GM12878 (cell line): ENCODE measurements at places on chromosomes 3 and 15. TPM values are rescaled to one million over a fixed set of nuclear protein-coding genes. Genes with fewer than 3 reads are reported as not detected.
A peak's percentile ranks its signal among the peaks of the same experiment; 100 is the strongest.

The CXCR6 gene
- polyA plus RNA-seq, result 0.20 and 0.29 TPM in 2 replicates

The GUCA1C gene
- polyA plus RNA-seq, result not detected in 2 replicates

The ZPLD1 gene
- not detected in 2 replicates for polyA plus RNA-seq

The WDR49 gene
- not detected in 2 replicates for polyA plus RNA-seq

The ST8SIA2 gene
- polyA plus RNA-seq, result not detected in 2 replicates

The CAMK2N2 gene
- 0.11 TPM in 1 of 2 replicates, not detected in the other for polyA plus RNA-seq

The DLL4 gene
- polyA plus RNA-seq, result 0.09 TPM in 1 of 2 replicates, not detected in the other

DNA sequence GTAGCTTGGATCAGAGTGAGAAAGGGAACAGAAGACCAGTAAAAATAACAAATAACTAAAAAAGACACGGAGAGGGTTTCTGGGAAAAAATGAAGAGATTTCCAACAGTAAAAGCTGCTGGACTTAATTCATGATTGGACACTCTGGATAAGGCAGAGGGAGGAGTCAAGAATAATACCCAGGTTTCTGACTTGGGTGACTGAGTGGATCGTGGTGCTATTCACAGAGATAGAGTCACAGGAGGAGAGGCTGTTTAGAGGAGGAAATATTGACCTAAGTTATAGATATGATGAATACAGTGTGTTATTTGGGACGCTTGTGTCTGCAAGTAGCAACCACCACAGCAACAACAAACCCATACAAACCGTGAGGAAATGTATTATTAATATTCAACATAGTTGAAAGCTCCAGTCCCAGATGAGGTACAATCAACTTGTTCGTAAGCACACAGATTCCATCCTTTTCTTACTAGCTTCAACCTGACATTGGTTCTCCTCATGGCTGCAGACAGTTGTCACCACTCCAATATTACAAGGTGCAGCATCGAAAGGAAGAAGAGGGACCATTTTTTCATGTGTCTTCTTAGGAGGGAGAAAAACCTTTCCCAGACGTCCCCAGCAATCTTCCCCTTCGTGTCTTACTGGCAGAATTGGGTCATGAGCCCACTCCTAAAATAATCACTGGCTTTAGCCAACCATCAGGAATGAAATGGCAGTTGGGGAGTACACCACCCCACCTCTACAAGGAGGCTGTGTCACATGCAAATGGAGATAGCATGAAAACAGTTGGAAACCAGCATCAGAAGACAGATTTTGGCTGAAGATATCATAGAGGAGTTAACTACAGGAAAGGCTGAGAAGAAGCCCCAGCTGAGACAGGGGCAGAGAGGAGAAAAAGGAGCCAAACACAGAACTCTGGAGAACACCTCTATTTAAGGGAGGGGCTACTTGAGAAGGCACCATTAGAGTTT lies 387.8 kb downstream of the SHQ1 start:
- H3K27ac ChIP-seq, result no peak overlapping the region
- no peaks in the 10 kb centered on the region for H3K36me3 ChIP-seq
- H3K27me3 ChIP-seq, result no peaks in the 10 kb centered on the region
- H3K4me1 ChIP-seq, result no peaks in the 10 kb centered on the region
- H3K4me3 ChIP-seq, result no peak overlapping the region

GRCh38 chr3:72231439-72232196 lies 446.7 kb upstream of the PROK2 start:
- DNase-seq, result no peak
- H3K36me3 ChIP-seq, result no peaks in the 10 kb centered on the region
- no peak overlapping the region for H3K4me3 ChIP-seq
- H3K4me1 ChIP-seq, result no peaks in the 10 kb centered on the region

- H3K27me3 ChIP-seq, result no peaks in the 10 kb centered on the region
- H3K4me1 ChIP-seq, result no peaks in the 10 kb centered on the region
- H3K4me3 ChIP-seq, result no peak overlapping the region
- peaks cover 3% of the 10 kb centered on the region; the same call in 1 of the 2 replicates for H3K36me3 ChIP-seq
Observed at GRCh38 chr3:9826815-9827573, 16.8 kb downstream of the RPUSD3 start.

DNA sequence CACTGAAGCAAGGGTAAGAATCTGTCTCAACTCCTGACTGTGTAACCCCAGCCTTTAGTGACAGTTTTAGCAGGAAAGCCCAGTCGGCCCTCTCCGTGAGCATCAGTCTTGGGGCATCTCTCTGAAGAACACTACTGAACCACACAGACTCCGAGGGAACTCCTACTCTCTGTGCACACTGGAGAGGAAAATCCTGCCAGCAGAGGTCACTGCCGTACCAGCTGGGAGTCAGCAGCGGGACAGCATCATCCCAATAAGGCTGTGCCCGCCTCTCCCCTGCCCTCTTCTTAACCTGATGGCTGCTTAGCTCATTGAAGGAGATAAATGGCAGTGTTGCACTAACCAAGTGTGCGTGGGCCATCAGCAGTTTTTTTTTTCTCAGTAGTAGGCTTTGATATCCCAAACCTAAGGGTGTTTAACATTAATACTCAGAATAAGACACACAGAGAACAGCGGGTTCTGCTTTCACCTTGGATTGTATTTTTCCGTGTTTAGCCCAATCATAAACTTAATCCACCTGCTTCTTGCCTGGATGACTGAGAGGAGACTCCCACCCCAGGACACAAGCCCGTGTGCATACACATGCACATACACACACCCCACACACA lies 26.6 kb upstream of the RASA2 start:
- H3K27ac ChIP-seq, result no peak overlapping the region
- no peaks in the 10 kb centered on the region for H3K36me3 ChIP-seq
- H3K27me3 ChIP-seq, result no peaks in the 10 kb centered on the region
- DNase-seq, result no peak
- peaks cover 3% of the 10 kb centered on the region; the same call in 1 of the 2 replicates for H3K4me1 ChIP-seq

GRCh38 chr3:89571707-89572106 lies 464.3 kb downstream of the EPHA3 start:
- H3K27ac ChIP-seq, result no peak overlapping the region
- H3K4me3 ChIP-seq, result no peak overlapping the region
- H3K36me3 ChIP-seq, result no peaks in the 10 kb centered on the region
- no peaks in the 10 kb centered on the region for H3K27me3 ChIP-seq
- DNase-seq, result no peak

- no peak overlapping the region for H3K4me3 ChIP-seq
- H3K4me1 ChIP-seq, result no peaks in the 10 kb centered on the region
- no peaks in the 10 kb centered on the region for H3K36me3 ChIP-seq
- no peaks in the 10 kb centered on the region for H3K27me3 ChIP-seq
- no peak overlapping the region for H3K27ac ChIP-seq
Observed at GRCh38 chr3:139982404-139982803, 47.4 kb downstream of the CLSTN2 start.

- H3K36me3 ChIP-seq, result no peaks in the 10 kb centered on the region
- no peaks in the 10 kb centered on the region for H3K4me1 ChIP-seq
- H3K4me3 ChIP-seq, result no peak overlapping the region
Observed at GRCh38 chr15:89669941-89670340, 9.2 kb downstream of the PLIN1 start.

- no peaks in the 10 kb centered on the region for H3K36me3 ChIP-seq
- H3K27ac ChIP-seq, result no peak overlapping the region
- no peaks in the 10 kb centered on the region for H3K27me3 ChIP-seq
- no peak for DNase-seq
- H3K4me3 ChIP-seq, result no peak overlapping the region
- no peaks in the 10 kb centered on the region for H3K4me1 ChIP-seq
Observed at GRCh38 chr3:188327433-188327832, 173.5 kb downstream of the LPP start.

- H3K27me3 ChIP-seq, result no peaks in the 10 kb centered on the region
- no peaks in the 10 kb centered on the region for H3K4me1 ChIP-seq
Observed at GRCh38 chr3:128625409-128625945, 25.1 kb downstream of the RPN1 start.

DNA sequence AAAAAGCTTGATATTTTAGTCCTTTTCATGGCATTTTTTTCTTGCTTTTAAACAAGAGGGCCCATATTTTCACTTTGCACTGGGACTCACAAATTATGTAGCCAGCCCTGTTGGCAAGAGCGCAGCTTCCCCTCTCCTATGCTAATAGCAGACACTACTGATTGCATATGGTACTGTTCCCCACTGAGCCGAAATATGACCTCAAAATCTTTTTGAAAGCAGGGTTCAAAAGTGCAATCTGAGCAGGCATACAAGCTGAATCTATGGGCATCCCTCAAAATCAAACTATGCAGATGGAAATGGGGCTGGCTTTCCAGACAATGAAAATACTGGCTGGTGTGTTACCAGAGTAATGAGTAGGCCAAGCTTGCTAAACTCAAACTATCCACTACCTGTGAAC lies 225.2 kb upstream of the SETMAR start:
- no peak for DNase-seq
- no peaks in the 10 kb centered on the region for H3K36me3 ChIP-seq
- H3K4me1 ChIP-seq, result no peaks in the 10 kb centered on the region
- no peak overlapping the region for H3K27ac ChIP-seq
- H3K4me3 ChIP-seq, result no peak overlapping the region

DNA sequence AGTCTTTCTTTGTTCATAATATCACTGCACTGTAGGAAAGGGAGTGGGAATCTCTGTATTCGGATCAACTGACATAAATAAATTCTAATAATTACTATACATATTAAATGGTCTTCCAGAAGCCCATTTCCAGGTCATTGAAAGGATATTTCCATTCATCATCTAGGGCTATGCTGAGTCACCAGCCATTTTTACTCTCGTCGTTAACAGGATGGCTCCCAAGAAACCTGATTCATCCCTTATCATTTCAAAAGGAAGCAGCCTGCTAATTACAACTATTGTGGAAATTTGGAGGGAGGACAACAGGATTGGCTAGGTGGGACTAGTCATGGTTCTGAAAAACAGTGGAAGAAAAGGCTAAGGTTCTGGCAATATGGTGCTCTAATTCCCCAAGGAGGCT lies 13.6 kb downstream of the GMNC start:
- no peak for DNase-seq
- H3K27me3 ChIP-seq, result no peaks in the 10 kb centered on the region
- no peaks in the 10 kb centered on the region for H3K36me3 ChIP-seq
- H3K4me1 ChIP-seq, result no peaks in the 10 kb centered on the region

DNA sequence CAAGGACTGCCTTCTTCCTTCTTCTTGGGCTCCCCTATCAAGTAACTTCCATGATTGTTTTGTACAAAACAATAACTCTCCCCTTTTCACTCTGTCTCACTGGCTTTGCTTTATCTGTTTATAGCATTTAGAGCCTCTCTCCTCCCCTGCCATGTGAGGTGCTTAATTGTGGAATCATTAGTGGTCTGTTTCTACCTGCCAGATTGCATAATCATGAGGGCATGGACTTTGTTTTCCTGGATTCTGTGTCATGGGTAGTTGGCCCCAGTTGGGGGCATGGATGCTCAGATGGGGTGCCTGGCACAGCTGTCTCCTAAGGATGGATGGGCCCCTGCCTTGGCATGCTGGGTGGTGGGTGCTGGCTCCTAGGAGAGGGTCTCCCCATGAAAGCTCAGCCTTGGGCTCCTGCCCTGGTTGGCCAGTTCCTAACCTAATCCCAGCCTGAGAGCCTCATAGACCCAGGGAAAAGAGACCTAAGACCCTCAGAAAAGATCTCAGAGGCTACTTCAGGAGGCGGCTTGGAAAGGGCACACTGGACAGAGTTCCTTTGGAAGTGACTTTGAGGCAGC lies 8.0 kb upstream of the CTXND1 start:
- H3K4me1 ChIP-seq, result no peaks in the 10 kb centered on the region
- no peaks in the 10 kb centered on the region for H3K36me3 ChIP-seq
- no peak overlapping the region for H3K4me3 ChIP-seq

DNA sequence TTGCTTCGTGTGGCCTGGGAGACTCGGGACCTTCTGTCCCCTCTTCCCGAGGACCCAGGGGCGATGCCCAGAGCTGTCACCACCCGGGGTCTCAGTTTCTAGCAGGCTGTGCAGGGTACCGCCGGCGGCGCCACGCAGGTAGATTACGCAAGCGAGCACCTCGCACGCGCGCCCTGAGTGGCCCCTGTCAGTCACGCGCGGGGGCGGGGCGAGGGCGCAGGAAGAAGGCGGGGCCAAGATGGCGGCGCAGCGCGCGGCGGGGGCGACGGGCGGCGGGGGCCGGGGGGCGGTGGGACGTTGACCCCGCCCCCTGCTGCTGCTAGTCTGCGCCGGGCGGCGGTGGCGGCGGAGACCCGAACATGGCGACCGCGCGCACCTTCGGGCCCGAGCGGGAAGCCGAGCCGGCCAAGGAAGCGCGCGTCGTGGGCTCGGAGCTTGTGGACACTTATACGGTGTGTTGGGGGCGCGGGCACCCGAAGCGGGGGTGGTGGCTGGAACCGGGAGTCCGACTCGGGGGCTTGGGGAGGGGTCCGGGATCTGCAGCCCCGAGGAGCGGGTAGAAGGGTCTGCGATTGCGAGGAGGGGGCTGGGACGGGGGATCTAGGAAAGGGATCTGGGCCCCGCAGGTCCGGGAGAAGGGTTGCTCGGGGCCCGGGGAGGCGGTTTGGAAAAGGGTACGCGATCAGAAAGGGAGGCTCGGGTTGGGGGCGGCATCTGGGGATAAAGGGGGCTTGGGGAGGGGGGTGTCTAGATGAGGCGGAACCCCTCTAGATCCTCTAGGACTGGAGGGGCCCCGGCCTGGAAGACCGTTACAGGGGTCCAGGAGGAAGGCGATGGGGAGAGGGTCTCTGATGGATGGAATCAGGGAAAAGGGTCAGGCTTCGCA lies at the start of gene NISCH:
Gene NISCH, plus strand, starts transcription at position 322 of the 886 bp plus-strand sequence. Its CDS starts 38 bp downstream, at position 360.
- H3K4me1 ChIP-seq, result peaks cover 36% of the 10 kb centered on the region
- peak within 1 kb of the TSS; percentile 88 for H3K4me3 ChIP-seq
- H3K36me3 ChIP-seq, result peaks cover 10% of the 10 kb centered on the region; the same call in 1 of the 2 replicates
- H3K27ac ChIP-seq, result peak within 1 kb of the TSS; percentile 84
- no peaks in the 10 kb centered on the region for H3K27me3 ChIP-seq

DNA sequence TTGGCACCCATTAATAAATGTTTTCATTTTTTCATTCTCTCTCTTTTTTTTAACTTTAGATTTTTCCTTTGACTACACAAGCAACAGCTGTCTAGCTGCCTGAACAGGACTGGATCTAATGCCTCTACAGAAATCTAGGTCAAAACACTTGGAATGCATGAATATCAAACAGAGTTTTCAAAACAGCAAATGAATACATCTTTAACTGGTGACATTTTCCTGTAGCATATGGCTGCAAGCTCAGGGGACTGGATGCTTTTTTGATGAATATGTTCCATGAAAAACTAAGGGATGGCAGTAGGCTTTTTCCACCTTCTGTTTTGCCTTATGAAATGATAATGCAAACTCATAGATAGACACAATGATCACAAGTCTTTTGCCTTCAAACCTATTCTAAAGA lies 661.7 kb downstream of the MCTP2 start:
- no peaks in the 10 kb centered on the region for H3K27me3 ChIP-seq
- no peaks in the 10 kb centered on the region for H3K36me3 ChIP-seq
- no peaks in the 10 kb centered on the region for H3K4me1 ChIP-seq
- H3K4me3 ChIP-seq, result no peak overlapping the region
- no peak overlapping the region for H3K27ac ChIP-seq
